ENCODE measurements at places on chromosomes 1 and 21.

DNA sequence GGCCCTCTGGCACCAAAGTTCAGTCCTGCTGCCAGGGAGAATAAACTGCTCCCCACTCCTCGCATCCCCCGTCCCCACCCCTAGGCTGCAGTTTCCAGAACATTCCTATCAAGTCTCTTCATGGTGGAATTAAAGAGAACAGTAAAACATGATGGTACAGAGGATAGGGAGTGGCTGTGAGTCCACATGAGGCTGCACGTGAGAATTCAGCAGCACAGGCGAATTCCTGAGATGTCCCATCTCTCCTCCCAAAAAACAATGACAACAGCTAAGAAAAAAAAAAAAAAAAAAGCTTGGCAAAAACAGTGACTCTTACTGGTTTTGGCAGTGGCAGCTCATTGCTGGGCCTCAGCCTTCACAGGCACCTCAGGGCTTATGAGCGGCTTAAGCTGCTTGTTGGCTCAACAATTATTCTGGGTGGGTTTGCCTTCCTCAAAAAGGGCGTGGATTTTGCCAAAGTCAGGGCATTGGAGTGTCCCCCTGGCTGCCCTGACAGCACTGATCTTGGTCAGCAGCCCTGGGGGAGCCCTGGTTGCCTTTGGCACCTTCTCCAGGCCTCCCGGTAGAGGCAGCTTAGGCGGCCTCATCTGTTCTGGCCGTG lies 5.7 kb upstream of the IFFO2 start:
- DNase-seq: no peak

GRCh38 chr1:204673909-204674649 lies 11.5 kb downstream of the LRRN2 start:
- DNase-seq: no peak

GRCh38 chr21:45818276-45818903 lies 163.2 kb upstream of the COL6A1 start:
- DNase-seq: no peak

DNA sequence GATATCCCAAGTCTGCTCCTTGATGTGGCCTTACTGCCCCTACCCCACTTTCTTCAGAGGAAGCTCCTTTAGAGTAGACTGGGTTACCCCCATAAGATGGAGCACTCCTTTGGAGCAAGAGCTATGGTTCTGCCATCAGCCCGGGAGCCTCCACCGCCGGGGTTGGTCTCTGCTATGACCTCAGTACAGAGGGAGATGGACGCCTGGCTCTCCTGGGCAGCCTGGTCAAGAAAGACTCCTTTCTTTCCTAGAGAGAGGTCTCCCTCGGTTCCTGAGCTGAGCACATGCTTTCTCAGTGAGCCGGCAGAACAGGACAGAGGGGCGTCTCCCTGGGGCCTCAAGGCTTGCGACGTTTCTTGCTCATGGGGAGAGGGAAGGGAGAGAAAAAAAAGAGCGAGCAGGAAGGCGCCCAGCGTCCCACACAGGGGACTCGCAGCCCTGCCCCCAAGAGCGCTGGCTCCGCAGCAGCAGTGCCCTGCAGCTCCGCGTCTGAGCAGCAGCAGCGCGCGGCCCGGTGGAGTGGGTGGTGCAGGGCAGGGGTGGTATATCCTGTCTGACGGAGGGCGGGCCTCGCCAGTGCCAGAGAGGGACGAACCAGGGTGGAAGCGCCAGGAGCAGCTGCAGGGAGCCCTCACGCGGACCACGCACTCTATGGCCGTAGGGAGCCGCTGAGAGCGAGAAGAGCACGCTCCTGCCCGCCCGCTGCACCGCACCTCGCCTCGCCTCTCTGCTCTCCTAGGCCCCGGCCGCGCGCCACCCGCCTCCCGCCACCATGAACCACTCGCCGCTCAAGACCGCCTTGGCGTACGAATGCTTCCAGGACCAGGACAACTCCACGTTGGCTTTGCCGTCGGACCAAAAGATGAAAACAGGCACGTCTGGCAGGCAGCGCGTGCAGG lies at the start of gene PKP1:
PKP1 (plus strand) TSS at position 576 of the 899 bp plus-strand sequence; CDS start at position 773, 197 bp downstream.
- no peak for DNase-seq

DNA sequence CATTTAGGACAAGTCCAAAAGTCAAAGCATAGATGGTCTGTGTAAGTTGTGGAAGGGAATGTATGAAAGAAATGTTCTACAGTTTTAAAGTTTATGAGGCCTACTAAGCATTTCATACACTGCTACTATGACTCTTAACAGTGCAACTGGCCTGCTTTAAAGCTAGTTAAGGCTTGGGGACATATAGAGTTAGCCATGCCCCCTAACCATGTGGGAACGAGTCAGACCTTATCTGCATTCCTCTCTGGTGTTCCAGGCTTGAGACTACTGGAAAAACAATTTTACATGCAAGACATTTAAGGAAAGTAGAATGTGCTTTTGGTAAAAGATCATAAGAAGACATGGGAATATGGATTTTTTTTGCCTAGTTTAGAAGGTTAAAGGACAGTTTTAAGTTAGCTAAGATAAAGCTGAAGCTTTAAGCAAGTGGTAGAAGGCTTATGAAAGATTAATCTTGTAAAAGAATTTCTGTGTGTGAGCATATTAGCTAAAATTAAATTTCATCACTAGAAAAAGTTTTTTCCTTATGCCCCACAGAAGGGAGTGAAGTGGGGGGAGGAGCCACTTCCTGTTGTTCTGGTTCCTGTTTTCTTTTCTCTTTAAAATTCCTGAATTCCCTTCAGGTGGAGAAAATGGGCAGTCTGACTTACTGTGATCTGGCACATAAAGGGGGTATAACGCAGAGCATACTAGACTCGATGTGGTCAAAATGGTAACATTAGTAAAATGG lies 8.9 kb upstream of the CD48 start:
- no peak for DNase-seq

- DNase-seq: no peak
Observed at GRCh38 chr1:229420765-229421164, 13.1 kb downstream of the ACTA1 start.

DNA sequence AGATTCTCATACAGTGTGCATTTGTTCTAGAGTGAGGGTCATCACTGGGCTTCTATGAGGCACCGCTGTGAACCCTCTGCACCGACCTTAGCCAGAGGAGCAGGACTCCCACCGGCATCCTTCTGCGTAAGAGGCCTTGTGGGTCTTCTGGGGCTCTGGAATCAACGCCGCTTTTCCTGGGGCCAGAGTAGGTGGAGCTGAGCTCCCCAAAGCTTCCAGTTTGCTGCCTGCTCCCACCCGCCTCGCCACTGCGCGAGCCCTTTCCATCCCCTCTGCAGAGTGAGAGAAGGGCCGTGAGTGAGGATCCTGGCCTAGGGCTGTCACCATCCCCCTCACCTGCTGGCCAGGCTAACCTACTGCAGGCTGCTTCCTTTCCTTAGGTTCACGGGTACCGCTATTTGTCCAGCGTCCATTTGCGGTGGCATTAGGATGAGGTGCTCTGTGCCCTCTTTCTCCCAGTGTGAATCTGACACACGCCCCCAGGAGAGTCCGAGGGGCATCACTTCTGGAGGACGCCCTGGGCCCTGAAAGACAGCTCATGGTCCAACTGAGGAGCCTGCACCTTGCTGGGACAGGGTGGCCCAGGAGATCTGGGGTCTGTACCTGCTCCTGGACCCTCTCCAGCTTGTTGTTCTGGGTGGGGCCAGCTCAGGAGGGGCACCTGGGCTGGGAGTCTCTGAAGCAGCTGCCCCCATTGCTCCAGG lies 36.2 kb downstream of the UMODL1 start:
- no peak for DNase-seq

GRCh38 chr1:227086636-227087035 lies 146.5 kb downstream of the COQ8A start:
- DNase-seq: no peak

GRCh38 chr1:74502858-74503257 lies 9.6 kb downstream of the LRRC53 start:
- no peak for DNase-seq

DNA sequence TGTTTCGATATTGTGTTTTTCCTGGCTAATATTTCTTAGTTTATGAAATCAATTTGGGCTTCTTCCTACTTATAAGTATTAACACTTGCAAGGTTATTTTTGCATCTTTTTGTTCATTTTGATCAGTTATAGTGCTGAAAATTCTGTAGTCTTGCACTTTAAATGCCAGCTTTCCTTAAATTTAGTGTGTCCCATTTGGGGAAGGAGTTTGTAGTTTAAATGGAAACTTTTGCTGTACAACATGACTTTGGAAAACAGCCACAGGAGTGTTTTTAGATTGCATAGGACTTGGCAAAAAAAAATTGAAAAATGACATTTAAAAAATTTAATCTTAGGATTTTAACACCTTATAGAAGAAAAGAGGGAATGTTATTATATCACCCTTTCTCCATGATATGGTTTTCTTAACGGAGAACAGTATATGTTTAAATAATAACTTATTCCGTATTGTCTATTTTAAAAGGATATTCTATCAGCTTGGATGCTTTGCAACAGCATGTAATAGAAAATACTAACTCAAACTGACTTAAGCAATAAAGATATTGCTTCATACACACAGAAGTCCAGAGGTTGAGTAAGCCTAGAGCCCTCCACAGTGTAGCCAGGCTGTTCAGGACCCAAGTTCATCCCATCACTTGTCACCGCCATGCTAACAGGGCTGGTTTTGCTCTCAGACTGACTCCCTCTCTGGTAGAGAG lies 53.8 kb downstream of the LYPLAL1 start:
- no peak for DNase-seq

DNA sequence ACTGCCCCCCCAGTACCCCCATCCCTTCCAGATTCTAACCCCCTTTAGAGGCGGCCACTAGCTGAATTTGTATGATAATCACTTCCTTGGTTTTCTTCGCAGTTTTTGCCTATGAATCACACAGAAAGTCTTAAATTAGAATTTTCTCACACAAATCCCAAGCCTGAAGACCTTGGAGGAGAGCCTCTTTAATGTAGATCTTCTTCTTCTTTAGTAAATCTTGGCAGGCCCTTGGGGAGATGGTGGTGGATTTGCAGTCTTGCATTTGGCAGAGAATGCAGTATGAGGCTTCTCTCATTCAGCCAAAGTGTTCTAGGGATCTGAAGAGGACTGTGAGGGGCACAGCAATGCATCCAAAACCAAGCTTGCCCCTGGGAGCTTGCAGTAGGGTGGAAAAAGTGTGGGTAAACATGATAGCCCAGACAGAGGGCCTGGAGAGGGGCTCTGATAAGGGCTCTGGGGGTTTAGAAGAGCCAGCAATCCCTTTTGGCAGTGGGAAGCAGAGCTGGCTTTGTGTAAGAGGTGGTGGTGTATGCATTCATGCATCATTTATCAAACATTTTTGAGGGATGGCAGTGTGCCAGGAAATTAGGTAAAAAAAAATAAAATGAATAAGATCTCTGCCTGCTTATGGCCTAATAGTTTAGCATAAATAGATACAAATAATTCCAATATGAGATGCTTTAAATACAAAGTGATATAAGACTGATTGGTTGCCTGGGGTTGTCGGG lies 7.7 kb upstream of the CDC42 start:
- DNase-seq: no peak

DNA sequence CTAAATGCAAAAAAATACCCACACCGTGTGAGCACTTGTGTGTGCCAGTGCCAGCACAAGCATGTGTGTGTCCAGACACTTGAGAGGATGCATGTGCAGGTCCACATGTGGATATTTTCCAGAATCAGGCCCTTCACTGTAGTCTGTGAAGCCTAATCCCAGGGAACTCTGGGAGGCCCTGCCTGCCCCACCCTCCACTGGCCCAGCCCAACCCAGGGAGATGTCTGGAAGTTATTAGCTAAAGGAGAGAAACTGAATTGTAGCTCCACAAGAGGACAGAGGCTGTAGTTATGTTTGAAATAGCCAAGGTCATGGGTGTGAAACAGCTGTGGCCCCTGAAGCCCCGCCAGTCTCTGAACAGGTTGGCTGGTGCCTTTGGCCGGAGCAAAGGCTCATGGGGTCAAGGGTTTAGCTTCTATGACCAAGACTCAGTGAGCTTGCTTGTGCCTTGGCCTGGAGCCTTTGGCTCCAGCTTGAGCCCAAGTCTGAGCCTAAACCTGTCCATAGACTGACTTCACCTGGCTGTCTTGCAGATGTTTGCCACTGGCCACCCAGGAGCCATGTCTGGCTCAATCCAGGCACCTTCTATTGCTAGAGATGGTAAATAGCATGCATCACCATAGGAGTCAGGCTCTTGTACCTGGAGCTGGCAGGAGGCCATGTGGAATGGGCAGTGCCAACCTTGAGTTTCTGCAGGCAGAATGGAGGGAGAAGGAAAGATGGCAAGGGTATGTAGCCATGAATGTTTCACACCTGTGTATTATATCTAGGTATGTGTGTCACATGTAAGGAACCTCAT lies 69.9 kb downstream of the TMEM53 start:
- DNase-seq: no peak

GRCh38 chr1:229108598-229109201 lies 162.2 kb upstream of the RAB4A start:
- DNase-seq: no peak

GRCh38 chr1:160196143-160196542 lies 5.8 kb downstream of the CASQ1 start:
- DNase-seq: no peak

DNA sequence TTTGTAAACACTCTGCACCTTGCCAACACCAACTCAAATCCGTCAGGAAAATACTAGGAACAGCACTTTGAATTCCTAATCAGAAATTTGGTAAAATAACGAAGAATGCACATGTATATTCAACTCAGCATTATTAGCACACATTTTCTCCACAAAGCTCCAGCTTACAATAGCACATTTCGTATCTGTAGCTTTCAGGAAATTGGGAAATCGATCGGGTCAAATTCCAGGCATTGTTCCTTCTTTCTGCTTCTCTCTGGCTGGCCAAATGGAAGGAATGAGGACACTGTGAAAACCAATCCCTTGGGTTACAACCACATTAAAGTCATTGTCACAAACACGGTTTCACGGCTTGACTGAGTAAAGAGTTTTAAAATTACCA lies 58.6 kb downstream of the NPHP4 start:
- DNase-seq: no peak

- DNase-seq: no peak
Observed at GRCh38 chr21:41374867-41375533, 13.2 kb downstream of the MX2 start.

GRCh38 chr1:14815175-14815877 lies 216.8 kb downstream of the KAZN start:
- no peak for DNase-seq

GRCh38 chr1:97726386-97726785 lies 194.4 kb downstream of the DPYD start:
- no peak for DNase-seq
